ENCODE measurements at places on chromosomes 12 and 14.

DNA sequence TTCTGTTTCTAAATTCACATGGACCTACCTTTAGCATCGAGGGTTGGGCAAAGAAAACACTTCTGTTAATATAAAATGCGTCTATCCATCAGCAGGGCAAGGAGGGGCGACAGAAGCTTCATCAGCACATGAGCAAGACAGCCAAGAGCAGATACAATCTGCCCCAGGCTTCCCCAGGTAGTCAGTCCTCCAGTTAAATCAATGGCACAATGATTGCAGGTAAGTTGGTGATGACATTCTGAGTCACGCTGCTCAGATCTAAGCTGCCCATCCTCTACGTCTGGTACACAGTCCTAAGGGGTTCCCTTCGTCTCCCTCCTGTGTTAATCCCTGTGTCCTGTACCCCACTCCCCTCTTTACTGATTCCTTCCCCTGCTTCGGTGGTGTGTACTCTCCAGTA, 38.8 kb downstream of the MAP3K9 start:
- H3K36me3 ChIP-seq: no peaks in the 10 kb centered on the region
- H3K4me3 ChIP-seq: no peak overlapping the region
- no peaks in the 10 kb centered on the region for H3K27me3 ChIP-seq
- H3K4me1 ChIP-seq: no peaks in the 10 kb centered on the region

- peak; percentile 20 for DNase-seq
- H3K4me3 ChIP-seq: no peak overlapping the region
- no peaks in the 10 kb centered on the region for H3K27me3 ChIP-seq
- H3K36me3 ChIP-seq: no peaks in the 10 kb centered on the region
Observed at GRCh38 chr14:53180272-53181221, 27.4 kb upstream of the DDHD1 start.

- H3K4me3 ChIP-seq: no peak overlapping the region
- DNase-seq: peak; percentile 2
- no peaks in the 10 kb centered on the region for H3K27me3 ChIP-seq
- H3K4me1 ChIP-seq: no peaks in the 10 kb centered on the region
- no peak overlapping the region for H3K27ac ChIP-seq
Observed at GRCh38 chr12:61717986-61718385, 542.2 kb upstream of the USP15 start.

- no peaks in the 10 kb centered on the region for H3K4me1 ChIP-seq
- no peaks in the 10 kb centered on the region for H3K36me3 ChIP-seq
- H3K27me3 ChIP-seq: no peaks in the 10 kb centered on the region
- no peak overlapping the region for H3K4me3 ChIP-seq
Observed at GRCh38 chr14:86305058-86305457, 775.1 kb downstream of the FLRT2 start.

- no peaks in the 10 kb centered on the region for H3K36me3 ChIP-seq
- no peaks in the 10 kb centered on the region for H3K27me3 ChIP-seq
- no peak overlapping the region for H3K4me3 ChIP-seq
- no peaks in the 10 kb centered on the region for H3K4me1 ChIP-seq
- no peak overlapping the region for H3K27ac ChIP-seq
- DNase-seq: no peak
Observed at GRCh38 chr12:14558473-14558959, 9.2 kb downstream of the PLBD1 start.

DNA sequence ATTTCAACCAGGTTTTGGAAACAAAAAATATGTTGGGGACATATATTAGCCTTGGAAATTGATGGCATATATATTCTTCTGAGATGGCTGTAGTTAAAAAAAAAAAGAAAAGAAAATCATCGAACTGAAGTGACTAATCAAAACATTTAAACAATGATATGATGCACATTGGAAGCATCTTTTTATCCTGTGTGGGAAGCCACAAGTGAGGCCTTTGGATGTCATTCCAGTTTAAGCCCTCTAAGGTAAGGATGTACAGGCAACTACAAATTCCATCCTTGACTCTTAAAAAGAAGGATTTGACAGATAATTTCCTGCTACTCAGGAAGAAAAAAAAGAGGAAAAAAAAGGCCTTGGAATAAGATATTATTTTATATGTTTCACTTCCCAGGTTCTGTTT, 9.6 kb upstream of the PTPRB start:
- H3K36me3 ChIP-seq: no peaks in the 10 kb centered on the region
- H3K27ac ChIP-seq: peak overlapping the region; percentile 94
- H3K27me3 ChIP-seq: no peaks in the 10 kb centered on the region
- peak overlapping the region; percentile 52 for H3K4me3 ChIP-seq
- DNase-seq: peak; percentile 83

DNA sequence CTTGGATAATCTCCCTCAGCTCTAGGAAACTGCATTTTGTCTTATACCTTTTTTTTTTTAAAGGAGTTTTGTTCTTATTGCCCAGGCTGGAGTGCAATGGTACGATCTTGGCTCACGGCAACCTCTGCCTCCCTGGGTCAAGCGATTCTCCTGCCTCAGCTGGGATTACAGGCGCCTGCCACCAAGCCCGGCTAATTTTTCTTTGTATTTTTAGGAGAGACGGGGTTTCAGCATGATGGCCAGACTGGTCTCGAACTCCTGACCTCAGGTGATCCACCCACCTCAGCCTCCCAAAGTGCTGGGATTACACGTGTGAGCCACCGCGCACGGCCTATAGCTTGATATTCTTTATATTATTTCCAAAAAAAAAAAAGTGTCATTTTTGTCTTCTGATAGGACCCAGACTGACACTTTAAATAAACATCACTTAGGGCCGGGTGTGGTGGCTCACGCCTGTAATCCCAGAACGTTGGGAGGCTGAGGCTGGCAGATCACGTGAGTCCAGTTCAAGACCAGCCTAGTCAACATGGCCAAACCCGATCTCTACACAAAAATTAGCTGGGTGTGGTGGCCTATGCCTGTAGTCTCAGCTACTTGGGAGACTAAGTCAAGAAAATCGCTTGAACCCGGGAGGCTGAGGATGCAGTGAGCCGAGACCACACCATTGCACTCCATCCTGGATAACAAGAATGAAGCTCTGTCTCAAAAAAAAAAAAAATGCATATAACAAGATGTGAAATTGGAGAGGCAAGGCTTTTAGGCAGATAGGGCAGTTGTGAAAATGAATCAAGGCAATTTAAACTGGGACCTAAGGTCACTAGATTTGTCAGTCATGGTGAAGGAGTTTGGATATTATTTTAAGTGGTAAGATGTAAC, 18.4 kb downstream of the SLC2A3 start:
- H3K27me3 ChIP-seq: no peaks in the 10 kb centered on the region
- no peak for DNase-seq
- no peak overlapping the region for H3K27ac ChIP-seq
- peaks cover 50% of the 10 kb centered on the region for H3K36me3 ChIP-seq
- no peak overlapping the region for H3K4me3 ChIP-seq
- H3K4me1 ChIP-seq: no peaks in the 10 kb centered on the region

DNA sequence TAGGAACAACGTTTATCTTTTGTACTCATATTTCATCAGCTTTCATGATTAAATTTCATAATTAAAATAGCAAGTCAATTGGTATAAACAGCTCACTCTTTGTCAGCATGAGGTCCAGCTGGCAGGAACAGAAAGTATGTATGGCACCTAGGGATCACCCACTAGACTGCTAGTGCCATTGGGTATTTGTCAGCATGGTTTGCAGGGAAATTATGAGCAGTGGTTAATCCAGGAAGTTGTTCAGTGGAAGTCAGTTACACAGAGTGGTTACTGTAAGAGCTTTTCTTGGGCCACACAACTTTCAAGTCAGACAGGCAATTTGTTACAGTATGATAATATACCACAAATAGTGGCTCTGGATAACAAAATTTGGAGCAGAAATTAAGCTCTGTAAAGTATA, 340.3 kb upstream of the RGS6 start:
- peak overlapping the region; percentile 23 for H3K4me3 ChIP-seq
- no peaks in the 10 kb centered on the region for H3K36me3 ChIP-seq
- H3K27me3 ChIP-seq: no peaks in the 10 kb centered on the region
- DNase-seq: peak; percentile 90
- H3K4me1 ChIP-seq: peaks cover 87% of the 10 kb centered on the region

DNA sequence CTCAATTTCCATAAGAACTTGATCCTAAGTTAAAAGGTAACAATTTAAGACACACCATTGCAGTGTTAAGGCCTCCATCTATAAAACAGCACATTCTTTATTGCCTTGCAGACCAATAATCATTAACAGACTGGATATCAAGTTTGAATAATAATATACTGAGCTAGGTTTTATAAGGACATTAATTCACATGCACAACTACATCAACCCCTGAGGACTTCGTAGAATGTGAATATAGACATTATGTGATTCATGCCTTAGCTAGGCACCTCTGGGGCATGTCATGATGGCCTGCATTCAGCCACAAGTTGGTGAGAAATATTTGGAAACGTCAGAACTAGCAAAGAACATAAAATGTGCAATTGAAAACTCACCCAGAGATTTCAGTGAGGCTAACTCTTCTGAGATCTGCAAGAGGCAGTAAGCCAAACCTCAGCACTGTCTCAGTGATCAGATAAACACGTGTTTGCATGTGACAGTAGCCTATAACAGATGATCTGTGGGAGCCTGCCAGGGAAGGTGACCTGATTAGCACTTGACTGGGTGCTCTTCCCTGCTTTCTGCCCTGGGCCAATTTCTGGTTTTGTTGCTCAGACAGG, 492.2 kb downstream of the FLRT2 start:
- H3K4me1 ChIP-seq: no peaks in the 10 kb centered on the region
- peak; percentile 1 for DNase-seq
- no peak overlapping the region for H3K27ac ChIP-seq
- H3K4me3 ChIP-seq: no peak overlapping the region
- no peaks in the 10 kb centered on the region for H3K27me3 ChIP-seq
- H3K36me3 ChIP-seq: no peaks in the 10 kb centered on the region

- DNase-seq: peak; percentile 45
- peaks cover 20% of the 10 kb centered on the region for H3K4me1 ChIP-seq
- H3K36me3 ChIP-seq: no peaks in the 10 kb centered on the region
- H3K4me3 ChIP-seq: no peak overlapping the region
- H3K27ac ChIP-seq: no peak overlapping the region
Observed at GRCh38 chr12:124543590-124544310, 23.7 kb downstream of the NCOR2 start.

DNA sequence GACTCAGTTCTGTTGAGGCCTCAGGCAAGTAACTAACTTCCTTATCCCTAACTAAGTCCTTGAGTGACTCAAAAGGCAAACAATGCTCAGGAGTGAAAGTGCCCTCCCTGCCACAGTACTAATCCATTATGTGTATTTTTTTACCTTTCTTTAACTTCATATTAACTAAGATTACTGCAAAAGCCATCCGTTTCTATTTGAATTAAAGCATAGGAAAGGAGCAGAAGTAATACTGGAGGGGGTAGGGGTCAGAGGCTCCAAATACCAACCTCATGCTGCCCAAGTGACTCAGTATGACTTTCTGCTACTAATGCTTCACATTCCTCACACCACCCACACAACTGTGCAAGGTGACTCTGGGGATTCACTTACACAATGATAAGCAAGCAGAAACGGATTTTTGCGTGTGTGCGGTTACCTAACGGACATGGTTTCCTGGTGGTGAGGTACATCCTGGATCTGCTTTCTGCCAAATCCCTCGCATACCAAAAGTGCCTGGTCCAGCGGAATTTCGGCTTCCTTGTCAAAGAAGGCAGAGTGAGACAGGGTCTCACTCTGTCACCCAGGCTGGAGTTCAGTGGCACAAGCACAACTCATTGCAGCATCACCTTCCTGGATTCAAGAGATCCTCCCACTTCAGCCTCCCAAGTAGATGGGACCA, 25.1 kb downstream of the MOK start:
- H3K4me1 ChIP-seq: peaks cover 61% of the 10 kb centered on the region
- no peaks in the 10 kb centered on the region for H3K27me3 ChIP-seq
- H3K36me3 ChIP-seq: peaks cover 26% of the 10 kb centered on the region

GRCh38 chr12:92861381-92861780, 67.7 kb downstream of the EEA1 start:
- no peaks in the 10 kb centered on the region for H3K4me1 ChIP-seq
- H3K36me3 ChIP-seq: peaks cover 17% of the 10 kb centered on the region
- H3K27ac ChIP-seq: no peak overlapping the region
- no peaks in the 10 kb centered on the region for H3K27me3 ChIP-seq
- H3K4me3 ChIP-seq: no peak overlapping the region
- no peak for DNase-seq

GRCh38 chr14:100292776-100293461, 13.3 kb downstream of the SLC25A29 start:
- DNase-seq: no peak
- peaks cover 15% of the 10 kb centered on the region for H3K4me1 ChIP-seq
- H3K36me3 ChIP-seq: no peaks in the 10 kb centered on the region

GRCh38 chr12:22802883-22803630, 178.1 kb downstream of the ETNK1 start:
- no peak for DNase-seq
- no peaks in the 10 kb centered on the region for H3K36me3 ChIP-seq
- H3K27me3 ChIP-seq: no peaks in the 10 kb centered on the region
- H3K4me1 ChIP-seq: no peaks in the 10 kb centered on the region
- no peak overlapping the region for H3K27ac ChIP-seq
- no peak overlapping the region for H3K4me3 ChIP-seq

- H3K27ac ChIP-seq: no peak overlapping the region
- no peaks in the 10 kb centered on the region for H3K27me3 ChIP-seq
- no peaks in the 10 kb centered on the region for H3K36me3 ChIP-seq
Observed at GRCh38 chr14:47539031-47539461, 136.4 kb downstream of the MDGA2 start.

DNA sequence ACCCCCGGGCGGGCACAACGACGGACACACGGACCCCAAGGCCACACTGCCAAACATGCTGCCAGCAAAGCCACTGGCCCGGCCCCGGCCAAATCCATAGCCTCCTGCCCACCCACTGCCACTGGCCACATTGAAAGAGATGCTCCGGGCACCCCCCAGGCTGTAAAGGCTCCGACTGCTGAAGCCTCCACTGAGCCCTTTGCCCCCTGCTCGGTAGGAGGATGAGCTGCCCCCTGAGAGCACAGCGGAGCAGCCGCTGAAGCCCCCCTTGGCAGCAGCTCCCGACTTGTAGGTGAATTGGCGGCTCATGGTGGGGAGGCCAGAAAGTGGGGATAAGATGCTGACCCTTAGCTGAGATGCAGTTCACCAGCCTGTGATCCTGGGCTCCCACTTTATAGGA, at the start of gene KRT73:
KRT73 (minus strand) TSS at position 344 of the 400 bp plus-strand sequence; CDS start at position 309, 35 bp downstream.
- no peak within 1 kb of the TSS for H3K4me3 ChIP-seq
- peaks cover 8% of the 10 kb centered on the region for H3K4me1 ChIP-seq
- peaks cover 21% of the 10 kb centered on the region for H3K27me3 ChIP-seq

- no peaks in the 10 kb centered on the region for H3K27me3 ChIP-seq
- no peak overlapping the region for H3K27ac ChIP-seq
- H3K4me1 ChIP-seq: no peaks in the 10 kb centered on the region
- DNase-seq: no peak
- H3K4me3 ChIP-seq: no peak overlapping the region
- no peaks in the 10 kb centered on the region for H3K36me3 ChIP-seq
Observed at GRCh38 chr14:72270749-72271148, 338.5 kb downstream of the RGS6 start.

GRCh38 chr14:105471297-105471821, 3.3 kb upstream of the CRIP2 start:
- no peaks in the 10 kb centered on the region for H3K27me3 ChIP-seq
- H3K4me3 ChIP-seq: no peak overlapping the region
- DNase-seq: no peak
- 0 out of 2 replicates have a peak, but pooled peaks cover 3% of the 10 kb centered on the region for H3K36me3 ChIP-seq

- no peaks in the 10 kb centered on the region for H3K36me3 ChIP-seq
- no peaks in the 10 kb centered on the region for H3K27me3 ChIP-seq
- no peak overlapping the region for H3K4me3 ChIP-seq
Observed at GRCh38 chr14:98070536-98070935, 1201.5 kb downstream of the BCL11B start.

- no peaks in the 10 kb centered on the region for H3K27me3 ChIP-seq
- peak overlapping the region; percentile 36 for H3K4me3 ChIP-seq
- peak; percentile 96 for DNase-seq
- H3K4me1 ChIP-seq: peaks cover 68% of the 10 kb centered on the region
Observed at GRCh38 chr14:75452900-75453816, 25.3 kb downstream of the JDP2 start.

Measured in GM23248 (cell line).